ENCODE measurements at places on chromosomes 12 and 14.
A peak's percentile ranks its signal among the peaks of the same experiment; 100 is the strongest.

DNA sequence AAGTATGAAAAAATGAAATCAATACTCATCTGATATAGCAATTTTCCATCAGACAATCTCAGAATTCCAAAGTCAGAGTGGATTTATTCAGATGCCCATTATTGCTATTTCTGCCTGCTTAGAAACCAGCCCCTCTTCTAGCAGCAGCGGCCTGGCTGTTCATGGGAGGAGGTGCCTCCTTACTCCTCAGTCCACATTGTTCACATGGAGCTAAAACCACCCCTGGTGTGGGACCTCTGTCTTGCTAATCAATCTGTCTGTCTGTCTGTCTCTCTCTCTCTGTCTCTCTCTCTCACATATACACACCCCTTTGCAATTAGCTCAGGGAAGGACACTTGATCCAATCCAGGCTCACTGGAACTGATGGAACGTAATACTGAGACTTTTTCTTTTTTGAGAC is 176.1 kb downstream of the APAF1 start:
- no peak for DNase-seq

GRCh38 chr12:111451649-111452129 is 46.0 kb downstream of the SH2B3 start:
- DNase-seq, result no peak

- no peak for DNase-seq
These were observed 11.7 kb upstream of the KCNA5 start for GRCh38 chr12:5031958-5032357.

- DNase-seq, result peak; percentile 35
These were observed 578 bp downstream of the DCAF5 start for GRCh38 chr14:69152181-69152901.

GRCh38 chr12:39443929-39444209 is 949 bp upstream of the KIF21A start:
- no peak for DNase-seq

- no peak for DNase-seq
These were observed 6.1 kb upstream of the BDKRB2 start for GRCh38 chr14:96198430-96199130.

GRCh38 chr14:95204705-95205104 is 47.4 kb upstream of the DICER1 start:
- no peak for DNase-seq

GRCh38 chr12:28939427-28939826 is 209.7 kb upstream of the FAR2 start:
- no peak for DNase-seq

GRCh38 chr14:33493266-33493665 is 457.6 kb downstream of the EGLN3 start:
- no peak for DNase-seq

DNA sequence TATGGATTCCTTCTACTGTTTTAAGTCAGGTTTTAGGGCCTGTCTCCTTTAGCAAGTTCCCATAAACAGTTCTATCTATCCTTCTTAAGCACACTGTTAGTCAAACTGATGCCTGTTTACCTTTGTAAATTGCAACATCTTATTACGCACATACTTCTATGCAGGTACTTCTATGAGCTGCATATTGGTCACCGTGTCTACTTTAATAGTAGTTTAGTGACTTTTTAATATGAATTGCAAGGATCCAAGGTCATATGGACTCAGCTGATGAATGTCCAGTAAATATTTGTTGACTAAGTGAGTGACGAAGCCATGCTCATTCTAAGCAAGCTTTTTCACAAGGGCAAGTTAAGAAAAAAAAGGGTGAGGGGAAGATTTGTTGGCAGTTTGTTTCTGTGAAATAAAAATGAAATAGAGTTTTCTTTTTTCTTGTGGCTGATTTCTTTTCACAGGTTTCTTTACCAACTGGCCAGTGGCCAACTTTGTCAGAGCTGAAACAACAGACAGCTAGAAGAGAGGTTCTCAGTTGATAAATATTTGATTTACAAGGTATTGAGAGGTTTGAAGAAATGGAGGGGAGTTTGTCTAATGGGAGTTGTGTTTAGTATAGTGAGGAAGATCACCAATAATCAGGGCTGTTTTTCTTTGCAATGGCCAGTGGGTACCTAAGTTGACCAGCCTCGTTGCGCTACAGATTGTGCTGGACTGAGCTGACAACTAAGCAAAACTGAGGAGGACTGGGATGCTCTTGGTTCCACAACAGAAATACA is 141.1 kb downstream of the SLC15A5 start:
- DNase-seq, result no peak

GRCh38 chr12:53892762-53893395 is 45.8 kb upstream of the HOXC13 start:
- DNase-seq, result no peak

DNA sequence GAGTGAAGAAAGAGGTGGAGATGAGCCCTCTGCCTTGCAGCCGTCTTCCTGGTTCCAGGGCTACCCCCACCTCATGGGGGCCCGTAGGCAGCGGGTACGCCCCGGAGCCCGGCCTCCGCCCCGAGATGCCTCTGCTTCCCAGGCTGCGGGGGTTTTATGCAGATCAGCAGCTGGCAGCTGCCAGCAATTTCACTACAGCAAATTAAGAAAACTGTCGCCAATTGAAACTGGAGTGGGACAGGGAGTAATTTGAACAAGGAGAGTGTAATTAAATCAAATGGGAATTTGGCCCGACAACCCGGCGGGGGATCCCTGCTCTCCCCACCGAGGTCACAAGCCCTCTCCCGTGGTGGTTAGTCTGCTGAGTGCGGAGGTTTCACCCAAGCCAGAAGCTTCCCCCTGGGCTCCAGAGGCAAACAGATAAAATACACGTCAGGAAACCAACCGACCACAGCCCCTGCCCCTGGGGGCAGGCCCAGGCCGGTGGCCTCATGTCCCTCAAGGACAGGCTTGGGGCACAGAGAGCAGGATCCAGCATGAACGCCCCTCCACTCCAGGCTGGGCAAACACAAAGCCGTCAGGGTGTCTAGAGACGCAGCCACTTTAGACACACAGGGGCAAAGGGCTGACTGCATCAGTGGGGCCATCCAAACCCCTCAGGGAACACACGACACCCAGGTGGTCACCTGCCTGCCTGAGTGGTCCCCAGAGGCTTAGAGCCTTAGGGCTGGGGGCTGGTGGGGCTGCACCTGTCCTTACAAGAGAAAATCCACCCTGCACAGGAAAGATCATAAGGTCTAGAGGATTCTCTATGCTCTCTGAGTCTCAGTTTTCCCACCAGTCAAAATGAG is 53.8 kb downstream of the TESC start:
- no peak for DNase-seq

- no peak for DNase-seq
These were observed 98.8 kb downstream of the CALM1 start for GRCh38 chr14:90495357-90496276.

DNA sequence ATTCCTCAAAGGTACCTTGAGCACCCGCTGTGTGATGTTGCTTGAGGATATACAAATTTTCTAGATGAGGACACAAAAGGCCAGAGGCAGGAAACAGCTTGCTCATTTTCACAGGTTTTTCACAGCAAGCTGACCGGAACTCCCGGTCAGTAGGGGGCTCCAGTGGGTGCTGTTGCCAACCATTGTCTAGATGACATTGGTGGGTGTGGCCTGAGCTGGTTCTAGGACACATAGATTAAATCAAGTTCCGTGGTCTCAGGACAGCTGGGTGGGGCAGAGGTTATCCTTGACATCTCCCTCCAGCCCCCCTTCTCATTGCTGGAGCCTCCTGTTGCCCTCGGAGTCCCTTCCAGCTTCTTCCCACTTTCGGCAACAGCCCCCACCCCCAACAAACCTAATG is 153.6 kb upstream of the FKBP4 start:
- DNase-seq, result no peak

DNA sequence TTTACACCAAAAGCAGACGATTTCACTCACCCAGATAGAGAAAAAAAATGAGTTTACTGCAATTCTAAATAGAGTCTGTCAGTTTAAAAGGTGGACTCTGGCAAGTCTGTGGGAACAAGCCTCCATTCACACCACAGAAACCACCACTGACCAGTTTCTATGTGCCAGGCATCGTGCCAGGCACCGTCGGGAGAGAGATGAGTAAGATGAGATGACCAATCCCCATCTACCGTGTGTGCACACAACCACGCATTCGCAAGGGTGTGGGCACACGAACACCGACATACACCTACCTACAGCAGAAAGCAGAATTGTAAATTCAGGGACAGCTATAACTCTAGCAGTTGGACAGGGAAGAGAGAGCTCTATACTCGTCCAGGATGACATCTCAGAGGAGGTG is 58.3 kb downstream of the PRIMA1 start:
- DNase-seq, result no peak

GRCh38 chr12:50545786-50546185 is 41.0 kb downstream of the DIP2B start:
- DNase-seq, result no peak

- no peak for DNase-seq
These were observed 1.8 kb upstream of the GLIPR1L2 start for GRCh38 chr12:75389061-75389460.

- DNase-seq, result no peak
These were observed 170.9 kb downstream of the SLC6A15 start for GRCh38 chr12:84741692-84742091.

DNA sequence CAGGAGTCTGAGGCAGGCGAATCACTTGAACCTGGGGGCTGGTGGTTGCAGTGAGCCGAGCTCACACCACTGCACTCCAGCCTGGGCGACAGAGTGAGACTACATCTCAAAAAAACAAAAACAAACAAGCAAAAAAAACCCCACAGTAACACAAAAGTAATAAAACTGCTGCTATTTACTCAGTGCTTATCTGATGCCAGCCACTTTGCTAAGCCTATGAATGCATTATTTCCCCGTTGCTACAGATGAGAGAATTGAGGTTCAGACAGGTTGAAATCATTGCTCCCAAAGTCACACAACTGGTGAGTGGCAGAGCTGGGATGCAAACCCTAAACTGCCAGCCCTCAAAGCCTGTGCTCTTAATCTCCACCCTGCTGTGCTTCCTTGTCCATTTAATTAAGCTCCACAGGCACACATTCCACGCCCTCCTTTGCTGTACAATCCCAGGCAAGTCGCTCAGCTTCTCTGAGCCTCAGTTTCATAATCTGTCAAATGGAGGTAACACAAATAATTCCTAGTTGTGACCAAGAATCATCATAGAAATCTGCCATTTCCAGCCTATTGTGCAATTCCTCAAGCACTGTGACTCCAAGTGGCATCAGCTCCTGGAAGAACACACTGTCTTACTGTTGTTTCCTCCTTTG is 5.7 kb upstream of the OAS3 start:
- no peak for DNase-seq

- DNase-seq, result no peak
These were observed 6.4 kb upstream of the ADSS1 start for GRCh38 chr14:104717646-104718045.

DNA sequence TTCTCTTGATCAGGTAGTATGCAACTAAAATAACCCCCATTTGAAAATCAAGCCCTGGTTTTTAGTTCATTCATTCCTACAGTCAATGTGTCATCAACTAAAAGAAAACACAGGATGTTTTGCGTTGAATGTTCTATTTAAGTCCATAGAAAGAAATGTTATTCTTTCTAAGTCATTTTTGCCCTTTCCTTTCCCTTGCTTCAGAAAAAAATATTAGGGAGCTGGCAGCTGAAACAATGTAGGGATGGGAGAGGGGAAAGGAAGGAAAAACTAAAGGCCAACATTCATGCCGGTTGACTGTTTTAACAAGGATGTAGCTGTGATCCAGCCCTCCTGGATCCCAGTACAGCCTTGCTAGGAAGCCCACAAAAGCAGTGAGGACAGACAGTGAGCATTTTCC is 155.1 kb downstream of the BTG1 start:
- no peak for DNase-seq

DNA sequence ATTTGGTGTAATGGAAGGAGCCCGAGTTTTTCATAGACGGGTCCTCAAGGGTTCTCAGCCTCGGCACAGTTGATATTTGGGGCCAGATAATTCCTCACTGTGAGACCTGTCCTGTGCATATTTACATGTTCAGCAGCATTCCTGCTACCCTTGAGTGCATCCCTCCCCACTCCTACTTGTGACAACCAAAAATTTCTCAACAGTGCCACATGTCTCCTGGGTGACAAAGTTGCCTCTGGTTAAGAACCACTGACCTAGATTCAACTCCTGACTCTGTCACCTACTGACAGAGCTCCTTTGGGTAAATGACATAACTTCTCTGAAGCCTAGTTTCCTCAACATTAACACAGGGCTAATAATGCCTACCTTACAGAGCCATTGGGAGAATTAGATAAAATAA is 60.4 kb downstream of the TTC9 start:
- no peak for DNase-seq

- no peak for DNase-seq
These were observed 21.3 kb downstream of the BCL11B start for GRCh38 chr14:99250636-99251208.

GRCh38 chr14:104552738-104553125 is 26.8 kb upstream of the C14orf180 start:
- no peak for DNase-seq

DNA sequence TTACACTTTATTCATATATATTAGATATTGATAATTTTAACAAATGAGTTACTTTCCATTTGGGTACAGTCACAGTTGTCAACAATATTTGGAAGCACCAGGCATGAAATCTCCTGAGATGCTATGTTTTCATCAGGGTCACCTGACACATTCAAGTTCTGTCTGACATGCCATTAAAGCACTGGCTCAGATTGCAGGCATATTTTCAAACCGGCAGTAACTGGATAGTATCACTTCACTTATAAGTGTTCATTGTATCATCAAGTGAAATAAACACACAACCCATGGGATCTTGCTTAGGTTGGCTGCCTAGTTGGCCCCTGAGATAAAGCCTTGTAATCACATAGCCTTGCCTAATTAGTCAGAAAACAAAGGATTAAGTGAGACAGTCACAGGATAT is 4.8 kb downstream of the IFNG start:
- DNase-seq, result no peak

- no peak for DNase-seq
These were observed 220.8 kb downstream of the SPTSSA start for GRCh38 chr14:34241185-34241711.

DNA sequence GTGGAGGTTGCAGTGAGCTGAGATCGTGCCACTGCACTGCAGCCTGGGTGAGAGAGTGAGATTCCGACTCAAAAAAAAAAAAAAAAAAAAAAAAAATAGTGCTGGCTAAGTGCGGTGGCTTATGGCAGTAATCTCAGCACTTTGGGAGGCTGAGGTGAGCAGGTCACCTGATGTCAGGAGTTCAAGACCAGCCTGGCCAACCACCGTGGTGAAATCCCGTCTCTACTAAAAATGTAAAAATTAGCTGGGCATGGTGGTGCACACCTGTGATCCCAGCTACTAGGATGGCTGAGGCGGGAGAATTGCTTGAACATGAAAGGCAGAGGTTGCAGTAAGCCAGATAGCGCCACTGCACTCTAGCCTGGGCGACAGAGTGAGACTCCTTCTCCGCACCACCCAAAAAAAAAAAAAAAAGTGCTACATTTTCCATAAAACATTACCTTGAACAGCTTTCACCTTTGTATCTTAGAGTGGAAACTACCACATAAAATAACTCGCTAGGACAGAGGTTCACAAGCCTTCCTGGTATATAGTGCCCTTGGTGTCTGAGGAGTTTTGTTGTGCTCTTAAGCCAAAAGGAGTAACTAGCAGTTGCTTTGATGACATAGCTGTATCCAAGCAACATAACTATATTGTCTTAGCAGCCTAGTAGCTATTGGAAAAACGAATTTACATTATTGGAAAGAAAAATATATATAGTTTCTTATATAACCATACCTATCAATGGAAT is 11.1 kb downstream of the PTGES3 start:
- DNase-seq, result no peak

- DNase-seq, result no peak
These were observed 118.4 kb downstream of the SAMD4A start for GRCh38 chr14:54685286-54685845.
